ENCODE measurements at places on chromosomes 11 and 22. TPM values are rescaled to one million over a fixed set of nuclear protein-coding genes. Genes with fewer than 3 reads are reported as not detected.

GRCh38 chr11:128575961-128576350 is 11.4 kb downstream of the ETS1 start:
- ATAC-seq, result no peak

- ATAC-seq, result peak; percentile 29
Observed at GRCh38 chr11:60905551-60906113, 753 bp downstream of the PRPF19 start.

CNGA4 gene
- total RNA-seq, result 0.24 TPM

DNA sequence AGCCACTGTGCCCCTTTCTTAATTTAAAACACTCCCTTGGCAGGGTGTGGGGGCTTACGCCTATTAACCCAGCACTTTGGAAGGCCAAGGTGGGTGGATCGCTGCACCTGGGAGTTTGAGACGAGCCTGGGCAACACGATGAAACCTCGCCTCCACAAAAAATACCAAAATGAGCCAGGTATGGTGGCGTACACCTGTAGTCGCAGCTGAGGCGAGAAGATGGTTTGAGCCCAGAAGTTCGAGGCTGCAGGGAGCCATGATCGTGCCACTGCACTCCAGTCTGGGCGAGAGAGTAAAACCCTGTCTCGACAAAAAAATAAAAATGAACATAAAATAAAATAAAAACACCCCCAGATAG is 45.0 kb downstream of the LINC01488 start:
- ATAC-seq, result no peak

SLC43A1 gene
- 9.1 TPM for total RNA-seq

DNA sequence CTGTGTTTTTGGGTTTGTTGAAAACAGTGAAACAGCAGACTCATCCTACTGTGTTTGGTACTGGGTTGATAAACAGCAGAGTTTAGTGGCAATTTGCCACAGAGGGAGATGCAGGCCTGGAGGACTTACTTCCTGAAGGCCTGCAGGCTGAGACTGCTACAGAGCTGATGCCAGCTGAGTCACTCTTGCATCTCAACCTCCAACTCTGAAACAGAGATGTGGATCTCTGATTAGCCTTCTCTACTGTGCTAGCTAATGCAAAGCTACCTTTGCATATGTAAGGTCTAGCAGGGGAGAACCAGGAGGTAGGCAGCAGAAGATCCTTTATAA is 14.3 kb downstream of the ATP5MG start:
- peak; percentile 84 for ATAC-seq

- ATAC-seq, result no peak
Observed at GRCh38 chr11:123682696-123683410, 28.4 kb upstream of the SCN3B start.

DNA sequence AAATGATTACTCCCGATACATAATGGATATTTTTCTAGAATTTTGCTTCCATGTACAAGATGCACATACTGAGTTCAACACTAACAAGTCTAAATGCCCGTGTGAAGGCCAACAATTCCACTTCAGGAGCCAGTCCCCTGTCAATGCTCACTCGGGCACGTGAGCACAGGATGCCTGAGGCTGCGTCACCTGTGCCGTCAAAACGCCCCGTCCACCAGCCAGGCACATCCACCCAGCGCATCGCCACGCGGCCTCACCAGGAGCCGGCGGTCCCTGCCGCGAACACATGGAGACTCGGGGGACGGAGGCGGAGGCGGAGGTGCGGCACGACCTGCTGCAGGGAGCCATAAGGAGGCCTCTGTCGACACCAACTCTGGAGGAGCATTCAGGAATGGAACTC is 9.8 kb downstream of the TOLLIP start:
- no peak for ATAC-seq
